HEK293T (cell line): ENCODE measurements at places on chromosomes 11 and 22.

DNA sequence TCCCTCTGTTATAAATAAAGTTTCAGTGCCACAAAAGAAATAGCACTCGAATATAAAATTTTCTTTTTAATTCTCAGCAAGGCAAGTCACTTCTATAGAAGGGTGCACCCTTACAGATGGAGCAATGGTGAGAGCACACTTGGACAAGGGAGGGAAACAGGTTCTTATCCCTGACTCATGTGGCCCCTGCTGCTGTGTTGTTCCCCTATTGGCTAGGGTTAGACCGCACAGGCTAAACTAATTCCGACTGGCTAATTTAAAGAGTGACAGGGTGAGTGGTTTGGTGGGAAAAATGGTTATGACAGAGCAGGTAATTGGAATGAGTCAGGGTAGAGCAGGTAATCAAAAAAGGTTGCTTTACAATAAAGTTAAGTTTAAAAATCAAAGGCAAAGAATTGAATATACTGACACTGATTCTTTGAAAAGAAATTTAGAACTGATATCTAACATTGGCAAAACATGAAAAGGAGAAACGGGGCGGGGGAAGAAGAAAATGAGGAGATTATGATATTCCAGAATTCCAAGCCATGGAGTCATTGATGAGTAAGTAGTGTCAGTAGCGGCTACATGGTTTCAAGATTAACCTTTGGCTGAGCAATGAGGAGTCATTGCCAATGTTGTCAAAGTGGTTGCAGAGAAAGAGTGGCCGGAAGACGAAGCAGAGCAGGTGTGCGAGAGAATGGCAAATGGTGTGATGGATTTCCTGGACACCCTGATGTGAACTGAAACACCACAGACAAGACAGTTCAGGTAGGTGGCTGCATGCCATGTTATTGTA lies 48.4 kb upstream of the MRGPRX1 start:
- no peak for DNase-seq

DNA sequence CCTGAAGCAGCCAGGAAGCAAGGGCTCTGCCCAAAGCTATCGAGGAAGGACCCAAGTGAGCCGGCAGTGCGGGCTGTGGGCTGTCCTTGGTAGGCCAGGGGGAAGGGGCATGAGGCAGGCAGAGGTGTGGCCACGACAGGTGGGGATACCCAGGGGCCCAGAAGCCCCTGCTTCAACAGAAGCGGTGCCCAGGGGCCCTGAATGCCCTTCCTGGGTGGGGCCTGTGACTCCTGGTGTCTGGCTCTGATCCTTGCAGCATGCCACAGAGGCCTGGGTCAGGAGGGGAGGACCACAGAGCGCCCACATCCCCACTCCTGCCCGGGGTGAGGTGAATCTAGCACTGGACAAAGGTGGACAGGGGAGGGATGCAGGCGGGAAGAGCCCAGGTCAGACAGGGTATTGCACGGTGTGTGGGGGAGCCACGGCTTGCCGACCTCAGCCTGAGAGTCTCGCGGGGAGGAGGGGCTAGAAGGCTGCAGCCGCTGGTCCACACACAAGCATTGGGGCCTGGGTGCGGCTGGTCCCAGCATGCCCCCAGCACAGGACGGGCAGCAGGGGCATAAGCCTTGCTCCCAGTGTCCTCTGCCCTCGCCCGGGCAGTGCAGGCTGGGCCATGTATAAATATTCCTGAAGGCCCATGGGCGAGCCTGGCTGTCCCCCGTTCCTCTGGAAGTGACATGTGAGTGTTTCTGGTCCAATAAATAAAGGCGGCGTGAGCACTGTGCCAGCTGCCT lies 19.0 kb downstream of the MAFF start:
- no peak for DNase-seq

GRCh38 chr22:32204040-32204855 lies 625 bp downstream of the RFPL2 start:
- peak; percentile 55 for DNase-seq

GRCh38 chr11:114317787-114318137 lies 21.6 kb downstream of the NNMT start:
- peak; percentile 27 for DNase-seq

- DNase-seq, result no peak
Observed at GRCh38 chr22:30115705-30116104, 35.4 kb downstream of the HORMAD2 start.

- DNase-seq, result no peak
Observed at GRCh38 chr11:12882670-12883069, 126.4 kb upstream of the RASSF10 start.

- DNase-seq, result no peak
Observed at GRCh38 chr11:111128076-111128870, 117.3 kb upstream of the POU2AF2 start.

DNA sequence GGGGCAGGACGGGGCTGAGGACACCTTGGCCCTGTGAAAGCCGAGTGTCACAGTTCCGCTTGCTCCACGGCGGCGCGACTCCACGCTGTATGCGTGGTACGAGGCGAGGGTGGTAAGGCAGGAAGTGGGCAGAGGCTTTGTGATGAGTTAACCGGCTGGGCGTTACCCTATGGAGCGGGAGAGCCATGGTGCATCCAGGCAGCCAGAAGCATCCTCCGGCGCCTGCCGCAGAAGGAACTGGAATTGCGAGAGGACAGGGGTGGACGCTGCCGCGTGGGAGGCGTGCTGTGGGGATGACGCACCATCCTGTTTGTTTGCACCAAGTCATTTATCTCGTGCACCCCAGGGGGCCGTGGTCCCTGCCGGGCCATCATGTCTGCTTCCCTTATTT lies 643.9 kb downstream of the BRD1 start:
- no peak for DNase-seq

DNA sequence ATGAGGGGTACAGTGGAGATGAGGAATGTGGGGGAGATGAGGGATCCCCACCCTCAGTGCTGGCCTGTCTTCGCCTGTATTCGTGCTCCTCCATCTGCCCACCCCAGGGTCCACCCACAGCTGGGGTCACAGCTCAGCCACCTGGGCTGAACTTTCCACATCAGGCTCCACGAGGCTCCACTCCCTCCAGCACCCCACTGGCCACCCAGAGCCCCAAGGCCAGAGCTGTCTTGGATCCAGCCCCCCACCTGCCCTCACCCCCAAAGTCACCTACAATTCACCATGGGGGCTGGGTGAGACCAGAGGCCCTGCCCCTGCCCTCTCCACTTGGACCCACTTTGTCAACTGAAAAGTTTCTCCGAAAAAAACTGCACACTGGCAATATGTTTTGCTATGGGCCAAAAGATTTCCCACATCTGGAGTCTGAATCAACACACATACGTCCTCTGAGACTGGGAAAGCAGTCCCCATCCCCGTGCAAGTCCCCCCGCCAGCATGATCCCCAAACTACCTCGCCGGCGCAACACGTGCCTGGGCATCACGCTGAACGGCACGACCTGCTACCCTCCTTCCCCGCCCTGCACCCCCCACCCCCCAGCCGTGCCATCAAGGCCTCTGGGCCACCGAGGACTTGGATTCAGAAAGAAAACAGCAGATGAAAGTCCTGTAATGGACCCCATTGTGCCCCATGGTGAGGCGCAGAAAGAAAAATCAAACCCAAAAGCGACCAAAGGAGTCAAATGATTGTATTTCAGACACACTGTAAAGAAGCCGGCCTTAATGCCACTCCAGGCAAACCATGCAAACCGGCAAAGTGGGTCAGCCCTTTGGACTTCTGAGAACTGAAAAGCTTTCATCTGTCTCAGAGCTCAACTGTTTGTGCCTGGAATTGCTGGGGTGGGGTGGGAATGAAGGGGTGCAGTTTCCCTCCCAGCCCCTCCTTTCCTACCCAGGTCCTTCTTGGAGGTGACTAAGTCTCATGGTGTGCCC lies 16.5 kb upstream of the GAL start:
- DNase-seq, result no peak

- no peak for DNase-seq
Observed at GRCh38 chr11:130313383-130314183, 1.1 kb downstream of the ZBTB44 start.

- DNase-seq, result peak; percentile 27
Observed at GRCh38 chr11:66789097-66789890, 53.9 kb upstream of the RCE1 start.

DNA sequence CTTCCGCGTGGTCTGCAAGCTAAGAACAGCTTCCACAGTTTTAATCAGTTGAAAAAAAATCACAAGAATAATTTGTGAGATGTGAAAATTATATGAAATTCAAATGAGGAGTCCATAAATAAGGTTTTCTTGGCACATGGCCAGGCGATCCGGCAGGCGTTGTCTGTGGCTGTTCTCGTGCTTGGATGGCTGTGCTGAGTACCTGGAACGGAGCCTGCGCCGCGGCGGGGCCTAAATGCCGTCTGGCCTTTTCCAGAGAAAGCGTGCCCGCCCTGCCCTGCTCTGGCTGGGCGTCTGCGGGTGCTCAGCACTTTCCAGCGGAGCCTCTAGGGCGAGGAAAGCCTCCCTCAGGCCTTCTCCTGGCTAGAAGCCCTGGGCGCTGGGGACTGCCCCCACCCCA lies 41.8 kb downstream of the OSBPL5 start:
- no peak for DNase-seq

DNA sequence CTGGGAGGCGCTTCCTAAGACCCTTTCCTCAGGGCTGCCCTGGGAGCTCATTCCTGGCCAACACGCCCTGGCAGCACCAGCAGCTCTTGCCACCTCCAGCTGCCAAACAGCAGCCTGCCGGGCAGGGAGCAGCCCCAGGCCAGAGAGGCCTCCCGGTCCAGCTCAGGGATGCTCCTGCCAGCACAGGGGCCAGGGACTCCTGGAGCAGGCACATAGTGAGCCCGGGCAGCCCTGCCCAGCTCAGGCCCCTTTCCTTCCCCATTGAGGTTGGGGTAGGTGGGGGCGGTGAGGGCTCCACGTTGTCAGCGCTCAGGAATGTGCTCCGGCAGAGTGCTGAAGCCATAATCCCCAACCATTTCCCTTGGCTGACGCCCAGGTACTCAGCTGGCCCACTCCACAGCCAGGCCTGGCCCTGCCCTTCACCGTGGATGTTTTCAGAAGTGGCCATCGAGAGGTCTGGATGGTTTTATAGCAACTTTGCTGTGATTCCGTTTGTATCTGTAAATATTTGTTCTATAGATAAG lies 7.6 kb downstream of the SLC39A13 start:
- DNase-seq, result no peak

GRCh38 chr22:20258584-20259326 lies 9.4 kb downstream of the RTN4R start:
- peak; percentile 66 for DNase-seq

DNA sequence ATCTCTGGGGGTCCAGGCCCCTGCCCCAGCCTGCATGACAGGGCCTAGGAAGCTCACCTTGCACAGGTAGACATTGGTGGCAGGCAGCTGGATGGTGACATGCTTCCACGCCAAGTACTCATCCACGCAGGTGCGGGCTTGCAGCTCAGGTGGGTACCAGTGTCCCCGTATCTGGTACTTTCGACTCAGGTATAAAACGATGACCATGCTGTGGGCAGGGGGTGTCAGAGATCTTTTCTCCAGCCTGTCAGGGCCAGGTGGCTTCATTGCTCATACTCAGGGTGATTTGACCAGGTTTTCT lies 1.6 kb upstream of the GSTT4 start:
- DNase-seq, result no peak

- no peak for DNase-seq
Observed at GRCh38 chr11:61103851-61104423, 1.6 kb downstream of the CD5 start.

- DNase-seq, result no peak
Observed at GRCh38 chr11:57546869-57547475, 9.6 kb downstream of the SMTNL1 start.

DNA sequence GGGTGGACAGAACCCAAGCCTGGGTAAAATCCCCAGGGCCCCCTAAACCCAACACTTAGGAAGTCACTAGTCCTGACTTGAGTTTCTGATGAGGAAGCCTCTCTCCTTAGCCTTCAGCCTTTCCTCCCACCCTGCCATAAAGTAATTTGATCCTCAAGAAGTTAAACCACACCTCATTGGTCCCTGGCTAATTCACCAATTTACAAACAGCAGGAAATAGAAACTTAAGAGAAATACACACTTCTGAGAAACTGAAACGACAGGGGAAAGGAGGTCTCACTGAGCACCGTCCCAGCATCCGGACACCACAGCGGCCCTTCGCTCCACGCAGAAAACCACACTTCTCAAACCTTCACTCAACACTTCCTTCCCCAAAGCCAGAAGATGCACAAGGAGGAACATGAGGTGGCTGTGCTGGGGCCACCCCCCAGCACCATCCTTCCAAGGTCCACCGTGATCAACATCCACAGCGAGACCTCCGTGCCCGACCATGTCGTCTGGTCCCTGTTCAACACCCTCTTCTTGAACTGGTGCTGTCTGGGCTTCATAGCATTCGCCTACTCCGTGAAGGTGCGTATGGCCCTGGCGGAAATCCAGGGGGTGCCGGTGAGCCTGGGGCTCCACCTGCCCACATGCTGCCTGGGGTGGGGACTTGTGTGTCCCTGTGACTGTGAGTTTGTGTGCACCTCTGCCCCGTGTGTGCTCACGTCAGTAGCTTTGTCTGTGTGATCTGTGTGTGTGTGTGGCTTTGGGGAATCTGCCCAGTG lies at the start of gene IFITM1:
Gene IFITM1, plus strand, starts transcription at position 254 of the 767 bp plus-strand sequence. Its CDS starts 131 bp downstream, at position 385.
- DNase-seq, result no peak

- DNase-seq, result no peak
Observed at GRCh38 chr11:68764746-68765145, 13.4 kb upstream of the TESMIN start.

DNA sequence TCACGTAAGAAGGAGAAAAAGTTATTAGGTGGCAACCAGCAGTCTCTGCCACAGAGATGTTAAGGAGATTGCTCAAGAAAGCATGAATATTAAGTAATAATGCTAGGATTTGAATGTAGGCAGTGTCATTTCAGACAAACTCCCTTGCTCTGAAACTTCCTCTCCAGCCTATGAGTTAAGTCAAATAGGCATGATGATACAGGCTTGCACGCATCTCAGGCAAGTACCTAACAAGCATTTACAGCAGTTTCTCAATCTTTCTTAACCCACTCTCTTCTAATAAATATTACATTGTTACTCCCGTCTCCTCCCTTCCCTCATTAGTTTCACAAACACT lies 72.7 kb downstream of the RAB38 start:
- DNase-seq, result no peak

DNA sequence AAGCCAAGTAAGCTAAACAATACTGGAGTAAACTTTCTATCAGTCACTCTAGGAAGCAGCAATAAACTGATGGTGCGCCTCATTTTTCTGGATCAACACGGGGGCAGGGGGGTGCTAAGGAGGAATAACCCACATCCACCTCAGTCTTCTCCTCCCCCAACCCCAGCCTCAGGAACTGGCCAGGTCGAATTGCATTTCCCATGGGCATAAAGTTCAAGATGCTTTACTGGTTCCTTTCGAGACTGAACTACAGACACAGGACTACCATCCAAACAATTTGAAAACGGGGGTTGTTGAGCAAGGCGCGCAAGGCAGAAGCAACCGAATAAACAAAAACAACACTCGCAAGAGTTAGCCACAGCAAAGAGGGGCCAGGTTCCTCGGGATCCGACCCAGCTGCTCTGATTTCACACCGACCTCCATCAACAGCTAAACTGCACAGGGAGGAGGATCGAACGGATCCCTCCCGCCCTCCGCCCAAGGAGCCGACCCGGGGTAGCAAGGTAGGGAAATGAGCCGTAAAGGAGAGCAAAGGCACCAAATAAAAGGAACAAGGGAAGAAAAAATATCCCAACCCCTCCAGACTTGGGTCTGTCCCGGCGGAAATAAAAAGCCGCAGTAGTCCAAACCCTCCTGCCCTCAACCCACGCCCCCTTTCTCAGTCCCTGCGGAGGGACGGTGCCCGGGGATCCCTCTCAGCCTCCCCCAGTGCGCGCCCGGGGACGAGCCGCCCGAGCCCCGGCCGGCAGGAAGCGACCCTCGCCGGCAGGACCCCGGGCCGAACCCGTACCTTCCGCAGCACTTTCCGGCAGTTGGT lies 801 bp downstream of the SESN3 start:
- DNase-seq, result peak; percentile 39
